Activated naive CD4-positive, alpha-beta T cell treated with anti-CD3 and anti-CD28 coated beads for 36 hours (primary cell): ENCODE measurements at places on chromosomes 3 and 15. TPM values are rescaled to one million over a fixed set of nuclear protein-coding genes. Genes with fewer than 3 reads are reported as not detected.

The NAALADL2 gene
- total RNA-seq: not detected

DNA sequence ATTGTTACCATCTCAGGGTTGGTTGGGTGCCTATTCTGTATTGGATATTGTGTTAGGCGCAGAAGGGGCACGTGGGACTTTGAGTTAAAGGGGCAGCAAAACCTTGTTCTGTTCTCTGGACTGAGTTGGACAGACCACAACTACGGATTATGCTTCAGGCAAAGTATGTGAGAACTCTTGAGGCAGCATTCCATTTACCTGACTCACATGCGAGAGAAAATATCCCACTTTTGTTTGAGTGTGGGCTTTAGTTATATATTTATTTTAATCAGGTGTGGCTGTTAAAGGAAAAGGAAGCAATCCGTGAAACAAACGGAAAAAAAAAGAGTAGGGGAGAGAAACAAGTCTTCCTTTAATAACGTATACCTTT lies 627 bp upstream of the PLS1 start:
- H3K27ac ChIP-seq: no peak overlapping the region
- H3K27me3 ChIP-seq: no peaks in the 10 kb centered on the region
- peaks cover 14% of the 10 kb centered on the region for H3K4me1 ChIP-seq
- peak overlapping the region; percentile 94 for H3K4me3 ChIP-seq
- no peaks in the 10 kb centered on the region for H3K36me3 ChIP-seq

GRCh38 chr15:86066174-86066834 lies 13.4 kb upstream of the AGBL1 start:
- H3K4me1 ChIP-seq: no peaks in the 10 kb centered on the region
- DNase-seq: no peak
- H3K4me3 ChIP-seq: no peak overlapping the region
- H3K27me3 ChIP-seq: peaks cover 14% of the 10 kb centered on the region

GRCh38 chr3:145801696-145802095 lies 359.3 kb downstream of the PLOD2 start:
- DNase-seq: no peak
- H3K36me3 ChIP-seq: no peaks in the 10 kb centered on the region
- H3K4me3 ChIP-seq: no peak overlapping the region
- no peaks in the 10 kb centered on the region for H3K27me3 ChIP-seq

GRCh38 chr3:197750858-197751737 lies 1.4 kb downstream of the FYTTD1 start:
- peak overlapping the region; percentile 93 for H3K4me3 ChIP-seq
- peak; percentile 69 for DNase-seq
- H3K27me3 ChIP-seq: no peaks in the 10 kb centered on the region
- peaks cover under 1% of the 10 kb centered on the region for H3K36me3 ChIP-seq
- H3K27ac ChIP-seq: peak overlapping the region; percentile 83

The SEC22C gene
- total RNA-seq: 41.2 TPM

- peak; percentile 58 for DNase-seq
- no peaks in the 10 kb centered on the region for H3K27me3 ChIP-seq
- peak overlapping the region; percentile 89 for H3K27ac ChIP-seq
- H3K4me3 ChIP-seq: peak overlapping the region; percentile 30
- H3K36me3 ChIP-seq: peaks cover 64% of the 10 kb centered on the region
- H3K4me1 ChIP-seq: peaks cover 85% of the 10 kb centered on the region
Measured at GRCh38 chr15:92921215-92922131, 21.3 kb downstream of the CHD2 start.

DNA sequence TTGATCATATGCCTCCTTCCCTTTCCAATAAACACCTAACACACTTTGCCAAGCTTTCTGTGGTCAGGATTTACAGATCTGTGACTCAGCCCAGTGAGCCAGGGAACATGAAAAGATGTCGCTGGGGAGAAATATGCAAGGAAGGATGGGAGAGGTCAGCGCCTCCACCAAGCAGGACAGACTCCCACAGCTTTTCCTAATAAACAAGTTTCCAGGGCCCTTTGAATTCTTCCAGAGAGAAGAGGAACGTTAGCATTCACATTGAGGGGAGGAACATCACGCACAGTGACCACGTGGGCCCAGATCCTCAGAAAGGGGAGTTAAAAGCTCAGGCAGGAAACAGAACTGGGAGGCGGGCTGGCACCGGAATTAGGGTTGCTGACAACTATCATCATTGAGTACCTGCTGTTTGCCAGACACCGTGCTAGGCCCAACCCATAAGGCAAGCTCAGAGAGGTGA lies 33.3 kb upstream of the MRPS22 start:
- no peak for DNase-seq
- H3K27me3 ChIP-seq: peaks cover 8% of the 10 kb centered on the region
- H3K4me1 ChIP-seq: no peaks in the 10 kb centered on the region
- H3K4me3 ChIP-seq: no peak overlapping the region
- H3K36me3 ChIP-seq: no peaks in the 10 kb centered on the region
- no peak overlapping the region for H3K27ac ChIP-seq

The VEPH1 gene
- not detected for total RNA-seq

GRCh38 chr3:41075975-41076374 lies 123.3 kb upstream of the CTNNB1 start:
- H3K36me3 ChIP-seq: no peaks in the 10 kb centered on the region
- peaks cover 2% of the 10 kb centered on the region for H3K4me1 ChIP-seq

- no peak overlapping the region for H3K4me3 ChIP-seq
- DNase-seq: no peak
- H3K36me3 ChIP-seq: no peaks in the 10 kb centered on the region
- no peak overlapping the region for H3K27ac ChIP-seq
Measured at GRCh38 chr3:178707311-178708031, 171.2 kb downstream of the KCNMB2 start.

The CAMKV gene
- 0.69 TPM for total RNA-seq

The PLEKHO2 gene
- 12.5 TPM for total RNA-seq

The HTR3E gene
- not detected for total RNA-seq
